Right atrium auricular region (tissue), 2 donors: ENCODE measurements at places on chromosomes 16 and 17.
A peak's percentile ranks its signal among the peaks of the same experiment; 100 is the strongest.

DNA sequence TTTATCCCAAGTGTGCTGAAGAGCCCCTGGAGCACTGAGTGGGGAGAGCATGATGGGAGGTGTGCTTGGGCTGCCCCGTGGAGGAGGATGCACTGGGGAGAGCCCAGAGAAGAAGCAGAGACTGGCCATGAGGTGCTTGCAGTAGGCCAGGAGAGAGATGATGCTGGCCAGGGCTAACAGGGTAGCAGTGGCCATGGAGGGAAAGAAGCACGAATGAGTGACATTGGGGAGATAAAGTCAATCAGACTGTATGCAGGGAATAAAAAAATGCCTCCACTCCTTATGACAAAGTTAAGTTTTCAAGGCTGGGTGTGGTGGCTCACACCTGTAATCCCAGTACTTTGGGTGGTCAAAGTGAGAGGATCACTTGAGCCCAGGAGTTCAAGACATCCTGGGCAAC, 5.4 kb upstream of the TMEM220 start:
- H3K27me3 ChIP-seq: no peaks in the 10 kb centered on the region
- H3K36me3 ChIP-seq: no peaks in the 10 kb centered on the region
- no peaks in the 10 kb centered on the region for H3K4me1 ChIP-seq
- no peak overlapping the region for H3K4me3 ChIP-seq
- no peak for DNase-seq

GRCh38 chr17:37045351-37045922, 96.7 kb downstream of the AATF start:
- DNase-seq: no peak
- H3K4me1 ChIP-seq: no peaks in the 10 kb centered on the region
- H3K36me3 ChIP-seq: no peaks in the 10 kb centered on the region

GRCh38 chr17:37752482-37752881, 7.6 kb upstream of the HNF1B start:
- H3K36me3 ChIP-seq: no peaks in the 10 kb centered on the region
- H3K4me1 ChIP-seq: no peaks in the 10 kb centered on the region
- H3K4me3 ChIP-seq: no peak overlapping the region
- no peak overlapping the region for H3K27ac ChIP-seq

- DNase-seq: no peak
- H3K27ac ChIP-seq: no peak overlapping the region
- H3K4me3 ChIP-seq: no peak overlapping the region
- H3K36me3 ChIP-seq: no peaks in the 10 kb centered on the region
These were observed 132.9 kb upstream of the FOXF1 start for GRCh38 chr16:86377251-86378022.

GRCh38 chr16:67661101-67661761, 471 bp downstream of the PARD6A start:
- H3K27ac ChIP-seq: peak overlapping the region; percentile 97
- H3K27me3 ChIP-seq: no peaks in the 10 kb centered on the region
- H3K4me1 ChIP-seq: no peaks in the 10 kb centered on the region
- DNase-seq: no peak
- no peaks in the 10 kb centered on the region for H3K36me3 ChIP-seq

GRCh38 chr17:30031214-30031869, 85.3 kb upstream of the NSRP1 start:
- H3K27me3 ChIP-seq: no peaks in the 10 kb centered on the region
- DNase-seq: no peak
- H3K36me3 ChIP-seq: no peaks in the 10 kb centered on the region
- no peak overlapping the region for H3K4me3 ChIP-seq
- no peak overlapping the region for H3K27ac ChIP-seq
- no peaks in the 10 kb centered on the region for H3K4me1 ChIP-seq

DNA sequence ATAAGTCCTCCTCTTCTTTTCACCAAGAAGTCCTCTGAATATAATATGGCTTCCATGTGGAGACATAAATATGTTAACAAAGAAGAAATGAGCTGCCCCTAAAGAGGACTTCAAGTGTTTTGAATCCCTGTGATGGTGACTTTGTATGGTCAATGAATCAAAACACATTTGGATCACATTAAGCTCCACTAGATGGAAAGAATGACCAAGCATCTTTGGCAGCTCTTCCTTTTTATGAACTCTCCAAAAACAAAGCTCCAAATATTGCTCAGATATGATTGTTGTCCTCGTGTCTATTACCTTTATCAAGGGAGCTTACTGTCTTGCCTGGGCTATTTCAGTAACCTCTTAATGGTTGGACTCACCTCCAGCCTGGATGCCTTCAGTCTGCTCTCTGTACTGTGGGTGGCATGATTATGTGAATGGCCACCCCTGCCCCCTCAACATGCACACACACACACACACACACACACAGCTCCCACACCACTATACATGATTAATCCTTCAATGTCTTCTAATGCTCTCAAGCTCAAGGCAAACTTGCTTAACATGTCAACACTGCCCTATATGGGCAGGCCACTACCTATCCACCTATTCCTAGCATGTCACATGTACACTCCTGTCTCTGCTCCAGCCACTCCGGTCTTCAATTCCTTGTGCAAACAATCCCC, 346.6 kb upstream of the SALL1 start:
- H3K4me3 ChIP-seq: no peak overlapping the region
- no peaks in the 10 kb centered on the region for H3K4me1 ChIP-seq
- no peak overlapping the region for H3K27ac ChIP-seq
- H3K27me3 ChIP-seq: no peaks in the 10 kb centered on the region
- H3K36me3 ChIP-seq: no peaks in the 10 kb centered on the region
- no peak for DNase-seq

- peaks cover 56% of the 10 kb centered on the region for H3K4me1 ChIP-seq
- H3K27ac ChIP-seq: no peak overlapping the region
- DNase-seq: no peak
- H3K27me3 ChIP-seq: peaks cover 54% of the 10 kb centered on the region
These were observed 1.4 kb downstream of the CBLN1 start for GRCh38 chr16:49280105-49280741.

DNA sequence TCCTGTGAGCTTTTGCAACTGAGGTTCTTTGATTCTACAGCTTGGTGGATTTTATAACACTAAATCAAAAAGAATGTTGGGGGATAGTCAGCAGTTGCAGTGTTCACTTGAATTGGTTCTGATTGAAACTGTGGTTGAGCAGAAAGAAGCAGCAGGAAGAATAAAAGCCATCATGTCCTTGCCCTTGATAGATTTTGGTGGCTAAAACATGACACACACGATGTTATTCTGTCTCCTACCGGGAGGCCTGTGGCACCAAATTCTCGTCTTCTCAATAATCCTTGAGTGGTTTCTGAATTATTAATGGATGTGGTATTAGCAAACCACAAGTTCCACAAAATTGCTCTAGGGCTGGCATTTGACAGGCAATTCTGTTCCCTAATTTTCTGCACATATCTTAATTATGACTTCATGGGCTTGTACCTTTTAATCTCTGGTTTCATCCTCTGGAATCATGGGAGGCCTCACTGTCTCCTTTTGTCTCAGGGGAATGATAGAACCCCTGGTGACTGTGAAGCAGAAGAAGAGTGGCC, 338.2 kb downstream of the SNX29 start:
- H3K4me3 ChIP-seq: no peak overlapping the region
- H3K36me3 ChIP-seq: no peaks in the 10 kb centered on the region
- H3K27ac ChIP-seq: no peak overlapping the region
- no peak for DNase-seq

DNA sequence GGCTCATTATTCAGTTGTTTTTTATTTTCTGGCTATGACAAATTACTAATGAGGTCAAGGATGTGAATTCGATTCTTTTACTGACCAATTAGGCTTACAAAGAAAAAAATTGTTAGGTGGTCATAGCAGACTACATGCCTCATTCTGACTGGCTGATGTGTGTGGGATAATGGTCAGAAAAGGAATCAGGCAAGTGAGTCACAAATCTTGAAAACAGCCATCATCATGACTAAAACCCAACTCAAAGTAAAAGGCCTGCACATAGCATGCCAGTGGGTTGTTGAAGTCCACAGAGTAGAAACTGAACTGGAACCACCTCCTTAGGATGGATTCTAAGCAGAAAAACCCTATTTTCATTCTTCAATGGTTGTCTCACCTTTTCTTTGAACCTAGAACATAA, 8.6 kb downstream of the RPGRIP1L start:
- H3K4me1 ChIP-seq: no peaks in the 10 kb centered on the region
- no peaks in the 10 kb centered on the region for H3K27me3 ChIP-seq
- H3K27ac ChIP-seq: no peak overlapping the region

GRCh38 chr16:72829846-72830775, 217.8 kb downstream of the ZFHX3 start:
- peaks cover 25% of the 10 kb centered on the region for H3K36me3 ChIP-seq
- H3K4me1 ChIP-seq: no peaks in the 10 kb centered on the region
- DNase-seq: no peak
- no peak overlapping the region for H3K27ac ChIP-seq

DNA sequence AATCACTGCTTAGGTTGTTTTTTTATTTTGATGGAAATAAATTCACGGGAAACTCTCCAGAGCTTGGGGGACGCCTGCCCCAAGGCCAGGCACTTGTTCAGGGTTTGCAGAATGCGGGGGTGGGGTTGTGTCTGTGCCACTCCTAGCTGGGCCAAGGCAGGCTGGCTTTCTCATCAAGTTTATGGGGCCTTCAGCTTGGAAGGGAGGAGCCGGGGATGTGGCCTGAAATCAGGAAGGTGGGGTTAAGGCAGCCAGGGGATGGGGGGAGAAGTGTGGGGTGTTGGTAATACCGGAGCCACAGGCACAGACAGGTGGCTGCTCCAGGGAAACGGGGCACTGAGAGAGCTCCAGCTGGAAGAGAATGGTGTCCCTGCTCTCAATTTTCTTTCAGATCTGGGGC, 1.7 kb upstream of the CHAD start:
- H3K27me3 ChIP-seq: no peaks in the 10 kb centered on the region
- H3K27ac ChIP-seq: no peak overlapping the region
- H3K4me3 ChIP-seq: no peak overlapping the region

- peaks cover 17% of the 10 kb centered on the region for H3K27me3 ChIP-seq
- H3K4me1 ChIP-seq: no peaks in the 10 kb centered on the region
- no peak for DNase-seq
These were observed 9.2 kb downstream of the CHMP6 start for GRCh38 chr17:81000631-81001357.

DNA sequence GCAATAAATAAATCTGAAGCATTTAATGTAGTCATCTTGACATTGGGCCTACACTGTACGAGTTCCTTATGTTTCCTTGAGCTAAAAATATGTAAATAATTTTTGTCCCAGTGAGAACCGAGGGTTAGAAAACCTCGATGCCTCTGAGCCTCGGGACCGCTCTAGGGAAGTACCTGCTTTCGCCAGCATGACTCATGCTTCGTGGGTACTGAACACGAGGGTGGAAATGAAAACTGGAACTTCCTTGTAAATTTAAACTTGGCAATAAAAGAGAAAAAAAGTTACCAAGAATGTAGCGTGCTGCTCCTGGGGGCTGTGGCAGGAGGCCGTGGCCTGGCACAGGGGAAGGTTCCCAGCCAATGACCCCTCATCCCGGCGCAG, 74.1 kb downstream of the SOCS1 start:
- no peak overlapping the region for H3K27ac ChIP-seq
- H3K36me3 ChIP-seq: peaks cover 17% of the 10 kb centered on the region
- no peaks in the 10 kb centered on the region for H3K27me3 ChIP-seq
- H3K4me3 ChIP-seq: no peak overlapping the region

DNA sequence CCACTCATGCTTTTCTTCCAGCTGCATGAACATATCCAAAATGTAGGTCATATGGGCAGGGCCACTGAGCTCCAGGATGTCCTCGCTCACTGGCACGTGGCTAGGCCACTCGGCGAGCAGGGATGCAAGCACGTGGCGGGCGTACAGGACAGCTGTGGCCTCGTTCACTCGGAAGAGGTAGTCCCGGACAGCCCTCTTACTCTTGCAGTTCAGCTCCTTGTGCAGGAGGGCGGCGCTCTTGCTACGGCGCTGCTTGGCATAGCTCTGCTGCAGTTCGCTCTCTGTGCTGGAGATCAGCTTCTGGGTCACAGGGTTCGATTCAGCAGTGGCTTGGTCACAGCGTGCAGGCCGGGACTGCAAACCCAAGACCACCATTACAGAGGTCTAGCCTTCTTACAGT, 53.1 kb upstream of the ATP2A3 start:
- no peak overlapping the region for H3K27ac ChIP-seq
- H3K4me1 ChIP-seq: no peaks in the 10 kb centered on the region
- no peak for DNase-seq
- no peak overlapping the region for H3K4me3 ChIP-seq
- H3K27me3 ChIP-seq: no peaks in the 10 kb centered on the region
- peaks cover 91% of the 10 kb centered on the region for H3K36me3 ChIP-seq

DNA sequence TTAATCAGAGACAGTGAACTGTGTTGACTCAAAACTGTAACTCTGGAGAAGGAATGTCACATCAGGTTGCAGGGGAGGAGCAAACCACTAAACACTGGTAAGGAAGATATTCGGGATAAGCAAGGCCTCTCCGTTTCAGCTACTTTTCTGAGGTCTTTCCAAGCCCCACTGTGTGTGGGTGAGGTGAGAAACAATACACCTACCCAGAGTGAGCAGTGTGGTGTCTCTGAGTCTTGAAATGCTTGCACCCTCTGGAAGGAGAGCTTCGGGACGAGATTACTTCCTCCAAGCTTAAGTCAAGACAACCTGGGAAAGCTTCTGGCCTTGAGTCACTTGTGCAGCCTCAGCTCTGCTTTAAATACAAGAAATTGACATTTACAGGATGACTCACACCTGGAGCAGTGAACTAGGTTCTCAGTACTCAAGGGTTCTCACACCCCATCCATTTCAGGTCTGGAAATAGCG, 2.5 kb upstream of the MAP3K14 start:
- DNase-seq: no peak
- H3K27ac ChIP-seq: no peak overlapping the region
- H3K4me3 ChIP-seq: no peak overlapping the region
- no peaks in the 10 kb centered on the region for H3K36me3 ChIP-seq
- no peaks in the 10 kb centered on the region for H3K4me1 ChIP-seq

GRCh38 chr16:766008-766819, 5.7 kb downstream of the MSLN start:
- no peak for DNase-seq
- no peaks in the 10 kb centered on the region for H3K4me1 ChIP-seq
- H3K27ac ChIP-seq: no peak overlapping the region
- H3K27me3 ChIP-seq: no peaks in the 10 kb centered on the region
- H3K4me3 ChIP-seq: no peak overlapping the region
- no peaks in the 10 kb centered on the region for H3K36me3 ChIP-seq

DNA sequence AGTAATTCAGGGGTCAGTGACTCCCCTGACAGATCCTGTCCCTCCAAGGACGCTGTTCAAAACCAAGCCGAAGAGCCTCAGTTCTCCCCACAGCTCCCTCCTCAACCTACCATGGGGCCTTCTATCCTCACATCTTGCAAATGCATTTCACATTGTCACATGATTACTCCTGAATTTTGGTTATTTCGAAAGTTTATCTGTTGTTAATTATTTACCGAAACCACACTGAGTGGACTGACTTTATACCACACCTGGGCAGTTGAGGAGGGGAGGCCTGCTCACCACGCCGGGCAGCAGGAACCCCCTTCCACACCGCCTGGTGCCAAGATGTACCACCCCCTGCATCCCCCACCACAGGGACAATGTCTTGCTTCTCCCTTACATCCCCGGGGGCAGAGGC, 4.7 kb downstream of the TIMP2 start:
- H3K27me3 ChIP-seq: no peaks in the 10 kb centered on the region
- no peaks in the 10 kb centered on the region for H3K36me3 ChIP-seq
- H3K4me1 ChIP-seq: no peaks in the 10 kb centered on the region
- DNase-seq: no peak
- no peak overlapping the region for H3K4me3 ChIP-seq

- no peaks in the 10 kb centered on the region for H3K4me1 ChIP-seq
- no peaks in the 10 kb centered on the region for H3K36me3 ChIP-seq
- no peak overlapping the region for H3K4me3 ChIP-seq
- DNase-seq: no peak
- H3K27ac ChIP-seq: no peak overlapping the region
- H3K27me3 ChIP-seq: no peaks in the 10 kb centered on the region
These were observed 33.0 kb upstream of the PRKCB start for GRCh38 chr16:23802776-23803175.
